ENCODE measurements at places on chromosomes 11 and 22. TPM values are rescaled to one million over a fixed set of nuclear protein-coding genes. Genes with fewer than 3 reads are reported as not detected.

Gene MS4A6E
- not detected for total RNA-seq

Gene PARVG
- 5.8 TPM for total RNA-seq

Gene SAA4
- total RNA-seq: not detected

Gene DDI1
- total RNA-seq: not detected

Gene HMOX1
- 9.7 TPM for total RNA-seq

Gene IL10RA
- total RNA-seq: 8.7 TPM

Gene LAYN
- 19.2 TPM for total RNA-seq

Gene SLC22A25
- total RNA-seq: not detected

Gene PRAME
- not detected for total RNA-seq

Gene MS4A12
- total RNA-seq: not detected

Gene HOATZ
- total RNA-seq: not detected

Gene KRTAP5-8
- not detected for total RNA-seq

Gene RRAS2
- total RNA-seq: 46.7 TPM

Gene SLC22A8
- not detected for total RNA-seq

Gene DMC1
- 6.9 TPM for total RNA-seq

Gene PATL1
- total RNA-seq: 10.9 TPM

Gene OR51B5
- 4.3 TPM for total RNA-seq

Gene C11orf97
- not detected for total RNA-seq

Gene PPM1F
- 30.8 TPM for total RNA-seq

Gene OVOL1
- 4.7 TPM for total RNA-seq

Gene CYP2D6
- total RNA-seq: 0.48 TPM

Gene BTBD18
- total RNA-seq: not detected

Gene CAPRIN1
- 288 TPM for total RNA-seq

Gene C11orf86
- not detected for total RNA-seq

Gene ESAM
- 13.3 TPM for total RNA-seq

Gene MMP27
- total RNA-seq: not detected

Gene ALKBH8
- total RNA-seq: 11.1 TPM

Gene OR6T1
- not detected for total RNA-seq

Gene IL18
- total RNA-seq: 18.1 TPM

Gene DRICH1
- 0.48 TPM for total RNA-seq

Gene KCNJ1
- not detected for total RNA-seq

Data from urinary bladder (tissue), 4 donors.